ENCODE measurements at places on chromosomes 7 and 10.

DNA sequence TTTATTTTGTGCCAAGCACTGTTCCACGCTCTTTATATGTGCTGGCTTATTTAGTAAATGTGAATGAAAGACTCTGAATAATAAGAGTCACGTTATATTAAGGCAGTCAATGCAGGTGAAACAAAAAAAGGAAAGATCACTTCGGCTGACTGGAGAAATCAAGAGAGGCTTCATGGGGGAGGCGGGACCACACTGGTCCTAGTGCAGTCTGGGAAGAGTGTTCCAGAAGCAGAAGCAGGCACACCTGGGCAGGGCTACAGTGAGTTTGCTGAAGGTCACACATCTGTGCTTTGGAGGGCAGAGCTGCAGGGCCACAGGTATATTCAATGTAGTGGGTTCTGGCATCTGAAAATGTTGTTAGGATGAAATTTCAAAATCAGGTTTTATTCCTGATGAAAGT lies 176.9 kb downstream of the PLXNA4 start:
- no peak for DNase-seq

DNA sequence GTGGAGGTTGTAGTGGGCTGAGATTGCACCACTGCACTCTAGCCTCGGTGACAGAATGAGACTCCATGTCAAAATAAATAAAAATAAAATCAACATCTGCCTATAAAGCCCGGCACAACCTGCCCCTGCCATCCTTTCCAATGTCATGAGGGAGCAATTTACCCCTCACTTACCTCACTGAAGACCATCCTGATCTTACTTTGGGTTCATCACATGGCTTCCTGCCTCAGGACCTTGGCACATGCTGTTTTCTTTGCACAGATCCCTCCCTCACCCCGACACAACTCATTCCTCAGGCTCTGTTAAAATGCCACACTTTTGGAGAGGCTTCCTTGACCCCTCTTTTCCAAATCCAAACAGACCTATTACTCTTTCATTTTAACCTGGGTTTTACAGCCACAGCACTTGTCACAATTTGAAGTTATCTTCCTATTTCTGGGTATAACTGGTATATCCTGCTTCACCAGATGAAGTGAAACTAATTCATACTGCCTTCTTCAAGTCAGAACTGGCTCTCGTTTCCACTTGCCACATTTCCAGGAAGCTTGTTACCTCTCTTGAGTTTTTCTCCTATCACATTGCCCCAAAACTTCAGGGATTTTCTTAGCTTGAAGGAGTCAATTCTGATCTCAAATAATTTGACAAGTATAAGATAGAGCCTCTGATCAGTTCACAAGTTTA lies 69.3 kb upstream of the PARD3 start:
- no peak for DNase-seq

DNA sequence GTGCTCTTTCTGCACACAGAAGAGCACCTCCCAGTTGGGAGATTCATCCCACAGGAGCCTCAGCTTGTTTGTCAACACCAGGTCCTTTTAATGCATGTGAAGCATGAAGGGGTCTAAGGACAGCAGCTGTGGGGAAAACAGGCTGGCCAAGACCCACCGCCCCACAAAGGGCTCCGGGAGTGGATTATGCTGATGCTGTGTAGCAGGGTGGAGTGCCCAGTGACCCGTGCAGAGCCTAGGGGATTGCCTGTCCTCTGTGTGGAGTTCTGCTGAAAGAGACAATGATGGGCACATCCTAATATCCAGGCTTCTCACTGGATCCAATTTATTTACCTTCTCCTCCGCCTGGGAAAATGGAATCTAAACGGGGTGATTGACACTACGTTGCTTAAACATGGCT lies 74.0 kb downstream of the PIP4K2A start:
- no peak for DNase-seq

DNA sequence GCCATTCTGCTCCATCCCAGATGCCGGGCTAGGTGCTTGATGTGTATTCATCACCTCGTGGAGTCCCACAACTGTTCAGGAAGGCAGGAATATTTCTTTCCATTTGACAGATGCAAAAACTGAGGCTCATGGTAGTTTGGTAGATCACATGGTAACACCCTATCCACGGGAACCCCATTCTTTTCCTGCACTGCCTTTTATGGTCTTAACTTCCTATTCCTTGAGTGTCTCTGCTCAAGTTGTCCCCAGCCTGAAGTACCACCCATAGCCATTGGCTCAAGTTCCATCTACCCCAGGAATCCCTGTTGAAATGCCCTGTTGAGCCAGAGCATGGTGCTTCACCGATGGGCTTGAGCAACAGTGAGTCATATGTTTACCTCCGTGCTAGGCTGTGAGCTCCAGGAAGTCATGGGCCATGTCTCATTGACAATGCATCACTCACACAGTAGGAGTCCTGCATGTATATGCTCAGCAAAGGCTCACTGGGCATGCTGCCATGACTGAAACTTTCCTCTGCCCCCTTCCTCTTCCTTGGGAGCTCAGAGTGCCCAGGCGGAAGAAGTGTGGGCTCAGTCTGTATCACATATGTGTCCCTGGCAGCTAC lies 71.7 kb upstream of the ADAM12 start:
- DNase-seq: no peak

GRCh38 chr7:142352543-142352942 lies 94.7 kb upstream of the PRSS58 start:
- DNase-seq: no peak
